ENCODE measurements at places on chromosomes 2 and 18. TPM values are rescaled to one million over a fixed set of nuclear protein-coding genes. Genes with fewer than 3 reads are reported as not detected.
A peak's percentile ranks its signal among the peaks of the same experiment; 100 is the strongest.

DNA sequence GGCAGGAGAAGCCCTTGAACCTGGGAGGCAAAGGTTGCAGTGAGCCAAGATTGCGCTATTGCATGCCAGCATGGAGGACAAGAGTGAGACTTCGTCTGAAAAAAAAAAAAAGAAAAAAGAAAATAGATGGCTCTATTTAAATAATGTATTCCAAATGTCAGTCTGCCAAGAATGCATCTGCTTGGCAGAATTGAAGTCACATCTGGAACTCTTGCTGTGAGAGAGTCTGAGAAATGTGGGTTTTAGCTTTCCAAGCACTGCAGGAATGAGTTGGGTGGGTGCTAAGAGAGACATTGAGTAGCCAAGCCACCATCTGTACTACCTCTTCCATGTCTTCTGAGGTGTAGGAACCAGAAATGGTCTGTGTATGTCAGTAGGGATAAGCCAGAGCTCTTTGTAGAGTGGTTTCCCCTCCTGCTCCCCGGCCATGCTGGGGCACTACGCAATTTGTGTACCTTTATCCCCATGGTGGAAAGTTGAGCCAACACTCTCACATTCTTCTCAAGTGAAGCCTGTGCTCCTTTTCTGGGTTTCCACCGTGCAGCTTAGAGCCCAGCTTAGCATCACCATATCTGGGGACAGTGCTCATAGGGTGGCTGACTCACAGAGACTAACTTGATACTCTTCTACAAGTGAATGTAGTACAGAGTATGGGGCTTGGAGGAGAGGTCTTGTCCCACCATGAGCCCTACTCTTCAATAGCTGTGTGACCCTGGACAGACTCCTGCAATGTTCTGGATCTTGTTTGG, 25.3 kb downstream of the IL1F10 start:
- no peaks in the 10 kb centered on the region for H3K4me1 ChIP-seq
- DNase-seq: no peak
- no peaks in the 10 kb centered on the region for H3K36me3 ChIP-seq

- peak overlapping the region; percentile 33 for H3K4me3 ChIP-seq
- H3K27me3 ChIP-seq: no peaks in the 10 kb centered on the region
- H3K36me3 ChIP-seq: no peaks in the 10 kb centered on the region
- DNase-seq: no peak
- H3K4me1 ChIP-seq: peaks cover 11% of the 10 kb centered on the region
- H3K27ac ChIP-seq: no peak overlapping the region
Observed at GRCh38 chr18:39840856-39841481, 2114.1 kb upstream of the PIK3C3 start.

- H3K4me3 ChIP-seq: no peak overlapping the region
- no peak overlapping the region for H3K27ac ChIP-seq
- no peaks in the 10 kb centered on the region for H3K27me3 ChIP-seq
- H3K4me1 ChIP-seq: peaks cover 14% of the 10 kb centered on the region
Observed at GRCh38 chr2:106028192-106028591, 165.9 kb downstream of the UXS1 start.

DNA sequence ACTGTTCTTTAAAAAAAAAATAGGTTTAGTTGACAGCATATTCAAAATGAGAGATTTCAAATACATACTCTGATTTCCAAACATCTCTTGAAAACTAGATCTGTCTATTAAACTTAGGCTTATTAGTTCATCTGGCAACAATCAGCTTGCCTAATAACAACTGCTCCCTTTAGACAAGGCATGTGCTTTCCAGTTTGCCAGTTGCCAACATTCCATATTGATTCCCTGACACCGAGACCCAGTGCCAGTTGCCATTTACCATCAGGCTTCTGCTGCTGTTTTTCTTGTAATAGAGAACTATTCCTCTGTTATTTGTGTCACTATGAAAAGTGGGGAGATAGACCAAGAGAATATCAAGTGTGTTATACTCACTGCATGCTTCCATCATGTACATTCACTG, 256.0 kb downstream of the C1D start:
- H3K36me3 ChIP-seq: no peaks in the 10 kb centered on the region
- no peaks in the 10 kb centered on the region for H3K4me1 ChIP-seq
- no peak for DNase-seq
- no peak overlapping the region for H3K4me3 ChIP-seq

- no peak overlapping the region for H3K4me3 ChIP-seq
- H3K36me3 ChIP-seq: no peaks in the 10 kb centered on the region
- DNase-seq: no peak
- no peak overlapping the region for H3K27ac ChIP-seq
- peaks cover 13% of the 10 kb centered on the region for H3K4me1 ChIP-seq
Observed at GRCh38 chr2:111171337-111171930, 50.7 kb downstream of the BCL2L11 start.

DNA sequence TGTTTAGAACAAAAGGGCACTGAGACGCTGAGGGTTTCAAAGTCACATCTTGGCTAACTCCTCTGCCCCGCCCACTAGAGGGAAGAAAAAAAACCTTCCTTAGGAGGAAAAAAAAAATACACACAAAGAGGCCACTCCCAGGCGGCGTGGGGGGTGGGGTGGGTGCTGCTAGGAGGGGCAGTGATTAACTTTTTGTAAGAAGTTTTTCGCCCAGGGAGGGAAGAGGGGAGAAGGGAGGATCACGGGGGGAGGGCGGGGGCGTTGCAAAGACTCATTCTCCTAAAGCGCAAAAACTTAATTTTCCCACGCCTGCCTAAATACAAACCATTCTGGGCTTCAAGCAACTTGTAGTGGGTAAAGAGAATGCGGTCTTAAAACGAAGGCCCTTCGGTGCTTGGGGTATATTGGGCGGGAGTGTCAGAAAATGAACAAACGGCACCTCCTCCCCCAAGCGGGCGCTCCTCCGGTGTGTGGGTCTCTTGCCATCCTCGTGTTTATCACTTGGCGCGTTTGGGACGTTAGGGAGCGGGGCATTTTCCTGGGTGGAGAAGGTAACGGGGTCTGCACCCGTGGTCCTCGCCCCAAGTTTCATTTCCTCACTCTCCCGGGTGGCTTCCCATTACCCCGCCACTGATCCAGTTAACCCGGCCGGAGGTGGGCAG, 1.7 kb downstream of the CXCR4 start:
- H3K4me1 ChIP-seq: peaks cover 33% of the 10 kb centered on the region
- peak overlapping the region; percentile 41 for H3K4me3 ChIP-seq
- H3K27ac ChIP-seq: peak overlapping the region; percentile 55

DNA sequence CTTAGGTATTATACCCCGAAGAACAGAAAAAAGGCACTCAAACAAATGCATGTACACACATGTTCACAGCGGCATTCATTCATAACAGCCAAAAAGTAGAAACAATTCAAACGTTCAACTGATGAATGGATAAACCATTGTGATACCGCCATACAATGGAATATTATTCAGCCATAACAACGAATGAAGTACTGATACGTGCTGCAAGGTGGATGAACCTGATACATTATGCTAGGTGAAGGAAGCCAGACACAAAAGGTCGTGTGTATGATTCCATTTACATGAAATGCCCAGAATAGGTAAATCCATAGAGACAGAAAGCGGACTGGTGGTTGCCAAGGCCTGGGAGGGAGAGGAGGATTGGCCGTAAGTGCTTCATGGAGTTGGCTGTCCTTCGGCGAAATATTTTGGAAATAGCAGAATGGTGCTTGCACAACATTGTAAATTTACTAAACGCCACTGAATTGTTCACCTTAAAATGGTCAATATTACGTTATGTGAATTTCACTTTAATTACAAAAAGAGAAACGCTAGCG, 750 bp upstream of the RMP24 start:
- H3K4me1 ChIP-seq: peaks cover 27% of the 10 kb centered on the region
- DNase-seq: no peak
- no peaks in the 10 kb centered on the region for H3K27me3 ChIP-seq
- peak overlapping the region; percentile 85 for H3K27ac ChIP-seq
- H3K4me3 ChIP-seq: peak overlapping the region; percentile 67

DNA sequence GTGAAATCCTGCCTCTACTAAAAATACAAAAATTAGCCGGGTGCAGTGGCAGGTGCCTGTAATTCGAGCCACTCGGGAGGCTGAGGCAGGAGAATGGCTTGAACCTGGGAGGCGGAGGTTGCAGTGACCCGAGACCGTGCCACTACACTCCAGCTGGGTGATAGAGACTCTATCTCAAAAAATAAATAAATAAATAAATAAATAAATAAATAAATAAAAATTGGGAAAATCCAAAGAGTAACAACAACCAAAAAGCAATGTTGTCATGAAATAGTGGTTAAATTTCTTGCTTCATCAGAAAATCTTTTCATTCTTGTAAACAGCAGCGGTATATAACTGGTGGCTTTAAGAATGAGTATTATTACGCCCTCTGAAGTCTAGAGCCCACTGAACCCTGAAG, 54.4 kb downstream of the HEATR5B start:
- no peak overlapping the region for H3K27ac ChIP-seq
- peaks cover 49% of the 10 kb centered on the region for H3K36me3 ChIP-seq
- DNase-seq: no peak
- no peaks in the 10 kb centered on the region for H3K4me1 ChIP-seq
- no peak overlapping the region for H3K4me3 ChIP-seq

DNA sequence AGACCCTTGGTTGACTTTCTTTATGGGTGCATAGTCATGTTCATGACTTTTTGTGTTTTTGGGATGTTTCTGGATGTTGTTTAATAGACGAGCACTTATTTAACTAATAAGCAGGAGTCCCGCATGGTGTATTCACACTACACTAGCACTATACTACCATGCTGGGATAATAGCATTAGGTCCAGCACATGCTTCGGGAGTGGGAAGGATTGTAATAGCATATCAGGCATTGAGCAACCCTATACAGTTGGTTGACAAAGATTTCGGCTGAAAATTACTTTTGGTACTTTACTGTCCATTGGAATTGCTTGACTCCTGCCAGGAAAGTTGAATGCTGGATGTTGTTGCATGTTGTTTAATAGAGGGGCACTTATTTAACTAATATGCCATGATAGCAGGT, 2.8 kb downstream of the SH3RF3 start:
- H3K27me3 ChIP-seq: no peaks in the 10 kb centered on the region
- DNase-seq: no peak
- H3K4me1 ChIP-seq: peaks cover 32% of the 10 kb centered on the region
- no peak overlapping the region for H3K4me3 ChIP-seq
- no peaks in the 10 kb centered on the region for H3K36me3 ChIP-seq
- H3K27ac ChIP-seq: no peak overlapping the region

- DNase-seq: no peak
- H3K27ac ChIP-seq: no peak overlapping the region
- no peak overlapping the region for H3K4me3 ChIP-seq
- no peaks in the 10 kb centered on the region for H3K27me3 ChIP-seq
- H3K4me1 ChIP-seq: no peaks in the 10 kb centered on the region
Observed at GRCh38 chr2:79039944-79040343, 14.4 kb downstream of the REG3G start.

Gene UNC50
- 25.8 TPM for total RNA-seq

Gene RBM44
- total RNA-seq: 0.98 TPM

Gene COL6A3
- total RNA-seq: 315 TPM

Gene ABCB11
- not detected for total RNA-seq

Gene GPR45
- not detected for total RNA-seq

All from vagina (tissue), 2 donors.